Karpas-422 (cell line): ENCODE measurements at places on chromosomes 12 and 14.

- no peak for DNase-seq
Measured at GRCh38 chr12:106978035-106978800, 8.7 kb downstream of the MTERF2 start.

- no peak for DNase-seq
Measured at GRCh38 chr12:99024191-99024590, 379.1 kb downstream of the APAF1 start.

DNA sequence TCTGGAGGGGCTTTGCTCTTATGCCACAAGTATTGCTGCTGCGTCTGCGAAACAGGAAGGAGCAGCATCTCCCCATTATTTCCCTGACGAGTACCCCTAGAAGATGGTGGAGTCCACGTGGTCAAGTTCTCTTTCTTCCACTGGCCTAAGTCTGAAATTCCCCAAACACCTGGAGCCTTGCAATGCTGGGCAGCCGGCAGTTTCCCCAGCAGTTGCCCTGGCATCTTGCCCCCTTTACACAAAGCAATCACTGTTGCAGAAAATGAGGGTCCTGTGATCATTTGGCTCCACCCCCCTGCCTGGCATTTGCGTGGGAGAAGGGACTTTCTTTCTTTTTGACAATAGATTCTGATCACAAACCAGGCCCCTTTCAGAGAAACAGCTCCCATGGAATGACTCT lies 56.9 kb downstream of the FOS start:
- DNase-seq: no peak

DNA sequence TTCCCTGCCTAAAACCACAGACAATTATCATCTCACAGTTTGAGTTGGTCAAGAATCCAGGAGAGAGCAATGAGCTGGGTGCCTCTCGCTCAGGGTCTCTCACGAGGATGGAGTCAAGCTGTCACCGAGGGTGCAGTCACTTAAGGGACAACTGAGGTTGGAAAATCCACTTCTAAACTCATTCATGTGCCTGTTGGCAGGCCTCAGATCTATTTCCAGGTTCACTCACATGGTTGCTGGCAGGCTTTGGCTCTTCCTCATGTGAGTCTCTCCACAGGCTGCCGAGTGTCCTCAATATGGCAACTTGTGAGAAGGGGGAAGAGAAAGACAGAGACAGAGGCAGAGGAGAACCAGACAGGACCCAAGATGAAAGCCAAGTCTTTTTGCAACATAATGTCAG lies 10.5 kb upstream of the OR10P1 start:
- DNase-seq: no peak

- DNase-seq: no peak
Measured at GRCh38 chr12:46546634-46547273, 174.2 kb upstream of the SLC38A2 start.

DNA sequence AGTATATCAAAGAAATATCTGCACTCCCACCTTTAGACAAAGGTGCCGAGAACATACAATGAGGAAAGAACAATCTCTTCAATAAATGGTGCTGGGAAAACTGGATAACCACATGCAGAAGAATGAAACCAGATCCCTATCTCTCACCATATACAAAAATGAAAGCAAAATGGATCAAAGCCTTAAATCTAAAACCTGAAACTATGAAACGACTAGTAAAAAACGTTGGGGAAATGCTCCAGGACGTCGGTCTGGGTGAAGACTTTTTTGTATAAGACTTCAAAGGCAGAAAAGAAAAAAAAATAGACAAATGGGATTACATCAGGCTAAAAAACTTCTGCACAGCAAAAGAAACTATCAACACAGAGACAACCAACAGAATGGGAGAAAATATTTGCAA lies 83.8 kb downstream of the PPM1A start:
- DNase-seq: no peak

DNA sequence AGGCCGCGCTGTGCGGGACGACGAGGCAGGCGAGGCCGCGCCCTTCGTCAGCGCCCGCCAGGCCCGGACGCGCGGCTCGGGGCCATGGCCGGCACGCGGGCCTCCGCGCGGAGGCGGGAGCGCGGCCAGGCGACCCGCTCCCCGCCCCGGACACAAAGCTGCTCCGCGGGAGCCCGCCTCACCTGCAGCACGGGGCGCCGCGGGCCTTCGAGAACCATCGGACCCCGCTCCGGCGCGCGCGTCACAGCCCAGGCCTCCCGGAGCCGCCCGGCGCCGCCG lies 342 bp downstream of the DICER1 start:
- DNase-seq: no peak

- no peak for DNase-seq
Measured at GRCh38 chr12:3882406-3882805, 9.2 kb upstream of the PARP11 start.

GRCh38 chr14:91367173-91368171 lies 50.1 kb downstream of the CCDC88C start:
- DNase-seq: peak; percentile 75

GRCh38 chr14:36514278-36515104 lies 5.5 kb downstream of the NKX2-1 start:
- no peak for DNase-seq

GRCh38 chr14:100131181-100131580 lies 28.3 kb downstream of the DEGS2 start:
- no peak for DNase-seq
